ENCODE measurements at places on chromosomes 11 and 22.

- DNase-seq, result no peak
These were observed 90.2 kb upstream of the CARD18 start for GRCh38 chr11:105229761-105230160.

DNA sequence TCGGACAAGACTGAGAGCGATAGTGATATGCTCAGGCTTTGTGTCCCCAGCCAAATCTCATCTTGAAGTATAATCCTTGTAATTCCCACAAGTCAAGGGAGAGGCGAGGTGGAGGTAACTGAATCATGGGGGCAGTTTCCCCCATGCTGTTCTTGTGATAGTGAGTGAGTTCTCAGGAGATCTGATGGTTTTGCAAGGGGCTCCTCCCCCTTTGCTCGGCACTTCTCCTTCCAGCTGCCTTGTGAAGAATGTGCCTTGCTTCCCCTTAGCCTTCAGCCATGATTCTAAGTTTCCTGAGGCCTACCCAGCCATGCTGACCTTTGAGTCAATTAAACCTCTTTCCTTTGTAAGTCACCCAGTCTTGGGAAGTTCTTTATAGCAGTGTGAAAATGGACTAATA is 7.5 kb upstream of the FOLR2 start:
- DNase-seq, result no peak

GRCh38 chr11:122714004-122714403 is 58.5 kb downstream of the UBASH3B start:
- no peak for DNase-seq

DNA sequence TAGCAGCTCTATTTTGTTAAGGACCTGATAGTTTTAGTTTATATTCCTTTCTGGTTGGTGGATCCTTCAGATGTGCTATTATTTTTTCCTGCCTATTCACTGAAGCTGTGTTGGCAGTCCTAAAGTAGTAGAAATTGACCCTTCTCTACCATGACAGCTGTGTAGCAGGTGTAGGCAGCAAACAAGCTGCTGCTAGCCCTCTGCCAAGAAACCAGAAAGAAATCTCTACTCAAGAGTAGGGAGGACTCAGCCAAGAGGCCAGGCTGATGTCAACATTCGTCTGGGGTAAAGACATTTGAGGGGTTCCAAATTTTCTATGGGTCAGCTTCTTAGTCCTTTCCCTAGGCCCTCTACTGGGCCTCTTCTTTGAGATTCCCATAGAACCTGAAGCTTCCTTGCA is 51.2 kb downstream of the CSTF3 start:
- DNase-seq, result no peak

- no peak for DNase-seq
These were observed 60.2 kb upstream of the CRTAM start for GRCh38 chr11:122778148-122778547.

DNA sequence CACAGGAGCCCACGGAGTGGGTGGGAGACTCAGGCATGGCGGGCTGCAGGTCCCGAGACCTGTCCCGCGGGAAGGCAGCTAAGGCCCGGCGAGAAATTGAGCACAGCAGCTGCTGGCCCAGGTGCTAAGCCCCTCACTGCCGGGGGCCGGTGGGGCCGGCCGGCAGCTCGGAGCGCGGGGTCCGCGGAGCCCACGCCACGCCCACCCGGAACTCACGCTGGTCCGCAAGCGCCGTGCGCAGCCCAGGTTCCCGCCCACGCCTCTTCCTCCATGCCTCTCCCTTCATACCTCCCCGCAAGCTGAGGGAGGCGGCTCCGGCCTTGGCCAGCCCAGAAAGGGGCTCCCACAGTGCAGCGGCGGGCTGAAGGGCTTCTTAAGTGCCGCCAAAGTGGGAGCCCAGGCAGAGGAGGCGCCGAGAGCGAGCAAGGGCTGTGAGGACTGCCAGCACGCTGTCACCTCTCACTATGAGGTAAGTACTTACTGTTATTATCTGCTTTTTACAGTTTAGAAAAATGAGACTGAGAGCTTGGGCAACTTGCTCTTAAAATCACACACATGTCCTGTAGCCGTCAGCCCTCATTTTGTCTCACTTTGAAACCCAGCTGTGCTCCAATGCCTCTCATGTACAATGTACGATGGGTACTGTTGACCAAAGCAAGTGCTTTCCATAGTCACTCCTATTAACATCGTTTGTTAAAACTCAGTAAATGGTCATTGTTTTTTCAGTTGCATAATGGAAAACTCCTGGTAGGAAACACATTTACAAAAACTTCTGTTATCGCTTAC is 12.2 kb upstream of the OR10D3 start:
- no peak for DNase-seq

DNA sequence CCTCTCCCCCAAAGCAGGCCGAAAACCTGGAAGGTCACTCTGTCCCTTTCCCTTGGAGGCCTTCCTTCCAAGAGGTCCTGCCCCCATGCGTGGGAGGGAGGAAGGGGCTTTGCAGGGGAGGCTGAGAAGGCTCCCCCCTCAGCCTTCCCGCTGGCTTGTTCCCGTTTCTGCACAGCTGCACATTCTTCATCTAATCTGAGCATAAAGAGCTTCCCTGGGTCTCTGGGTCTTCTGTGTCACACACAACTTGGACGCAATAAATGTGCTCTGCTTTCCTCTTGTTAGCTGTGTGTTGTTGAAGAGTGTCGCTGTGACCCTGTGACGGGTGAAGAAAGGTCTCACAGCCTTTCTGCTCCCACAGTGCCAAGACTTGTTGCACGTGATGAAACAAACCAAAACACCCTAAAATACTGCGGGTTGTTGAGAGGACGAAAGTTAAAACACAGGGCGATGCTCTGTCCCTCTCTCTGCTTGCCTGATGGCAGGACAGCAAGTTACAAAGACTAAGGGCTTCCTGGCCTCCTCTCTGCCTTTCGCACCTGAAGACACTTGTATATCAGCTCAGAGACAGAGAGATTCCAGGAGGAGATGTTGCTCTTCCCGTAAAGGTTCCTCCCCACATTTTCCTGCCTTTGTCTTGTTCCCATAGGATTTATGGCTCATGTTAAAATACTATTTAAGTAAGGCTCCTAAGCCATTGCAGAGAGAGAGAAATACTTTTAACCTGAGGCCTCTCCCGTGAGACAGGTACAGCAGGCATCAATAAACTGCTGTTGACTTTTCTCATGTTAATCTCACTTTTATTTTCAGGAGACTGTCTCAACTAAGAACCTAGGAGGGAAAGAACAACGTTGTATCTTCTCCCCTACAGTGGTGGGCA is 15.4 kb upstream of the IFITM3 start:
- no peak for DNase-seq

Data from activated CD4-positive, alpha-beta T cell treated with anti-CD3 and anti-CD28 coated beads for 4 hours (primary cell).